IMR-90 (cell line): ENCODE measurements at places on chromosomes 5 and 9.

DNA sequence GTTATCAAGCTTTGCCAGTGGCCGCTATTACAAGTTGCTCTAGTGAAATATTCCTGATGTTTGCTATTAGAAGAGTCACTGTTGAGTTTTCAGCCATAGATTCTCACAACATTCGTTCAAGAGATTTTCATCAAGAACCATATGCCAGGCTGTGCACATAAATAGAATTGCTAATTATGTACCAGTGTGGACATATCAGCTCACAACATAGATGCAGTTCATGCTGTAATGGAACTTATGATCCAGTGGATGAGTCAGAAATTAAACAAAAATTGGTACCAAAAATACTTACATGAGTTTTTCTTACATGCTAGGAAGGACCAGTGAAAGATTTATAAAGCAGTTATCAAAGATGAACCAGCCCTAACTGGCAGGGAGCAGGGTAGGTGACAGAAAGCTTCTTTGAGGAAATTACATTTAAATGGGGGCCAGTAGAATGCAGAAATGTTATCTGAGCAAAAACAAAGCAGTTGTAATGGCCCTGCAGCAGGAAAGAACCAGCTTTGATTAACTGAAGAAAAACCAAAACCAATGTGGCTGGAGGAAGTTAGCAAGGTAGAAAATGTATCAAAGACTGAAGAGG, 404.2 kb downstream of the DNAH5 start:
- DNase-seq = peak; percentile 18

DNA sequence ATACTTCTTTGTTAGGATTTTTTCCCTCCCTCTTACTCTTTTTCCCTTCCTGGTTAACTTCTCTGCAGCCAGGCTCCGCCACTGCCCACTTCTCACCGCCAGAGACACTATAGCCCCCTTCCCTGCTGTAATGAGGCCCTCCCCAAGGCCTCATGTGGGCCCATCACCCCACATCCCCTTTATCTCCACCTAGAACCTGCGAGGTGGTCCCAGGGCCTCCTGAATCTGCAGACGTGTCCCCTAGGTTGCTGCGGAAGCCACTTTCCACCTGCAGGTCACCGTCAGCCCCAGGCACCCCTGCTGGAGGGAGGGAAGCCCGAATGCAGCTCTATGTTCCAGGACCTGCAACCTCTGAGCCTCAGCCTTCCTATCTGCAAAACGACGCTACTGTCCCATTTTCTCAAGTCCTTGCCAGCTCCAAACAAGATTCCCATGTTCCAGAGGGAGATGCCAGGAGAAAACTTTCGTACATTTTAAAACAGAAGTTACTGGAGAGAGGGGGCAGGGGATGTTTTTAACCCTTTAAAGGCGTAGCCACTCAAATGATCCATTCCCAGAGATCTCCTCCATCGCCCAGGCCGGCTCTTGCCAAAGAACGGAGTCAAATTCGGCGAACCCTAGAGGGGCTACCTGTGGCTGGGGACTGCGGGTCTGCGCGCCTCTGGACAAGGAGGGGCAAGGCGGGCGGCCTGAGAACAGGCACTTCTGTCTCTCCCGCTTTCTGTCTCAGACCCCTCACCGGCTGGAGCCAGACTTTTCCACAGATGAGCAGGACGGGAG, 929 bp downstream of the SH3PXD2B start:
- DNase-seq = peak; percentile 74

GRCh38 chr5:149391524-149391923, 12.4 kb upstream of the IL17B start:
- DNase-seq = no peak

GRCh38 chr5:128121651-128122050, 38.1 kb downstream of the SLC12A2 start:
- no peak for DNase-seq

GRCh38 chr5:10454591-10455276, 13.1 kb downstream of the ROPN1L start:
- peak; percentile 83 for DNase-seq
